CD4-positive, alpha-beta T cell (primary cell): ENCODE measurements at places on chromosomes 12 and 14. TPM values are rescaled to one million over a fixed set of nuclear protein-coding genes. Genes with fewer than 3 reads are reported as not detected.

GRCh38 chr12:112167031-112167461 is 41.7 kb downstream of the TRAFD1 start:
- no peak for DNase-seq

The ARG2 gene
- 3.7 TPM for total RNA-seq

DNA sequence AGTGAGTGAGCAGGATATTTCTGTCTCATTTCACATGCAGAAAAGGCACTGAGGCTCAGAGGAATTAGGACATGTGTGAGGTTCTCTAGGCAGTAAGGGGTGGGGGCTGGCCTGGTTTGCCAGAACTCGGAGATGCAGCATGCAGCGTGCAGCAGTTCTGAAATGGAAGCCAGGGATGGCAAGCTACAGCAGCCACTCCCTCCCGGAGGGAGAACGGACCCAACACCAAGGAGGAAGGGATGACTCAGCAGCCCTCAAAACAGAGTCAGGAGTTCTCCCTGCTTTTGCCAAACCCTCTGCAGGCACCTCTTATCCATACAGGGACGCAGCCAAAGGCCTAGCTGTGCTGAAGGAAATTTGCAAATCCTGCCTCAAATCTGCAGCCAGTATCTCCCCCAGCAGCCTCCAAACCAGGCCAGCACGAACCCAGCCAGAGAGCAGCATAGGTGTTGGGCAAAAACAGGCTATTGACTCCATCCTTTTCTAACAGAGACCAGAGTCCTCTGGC is 10.3 kb upstream of the SERPINA3 start:
- DNase-seq = no peak

The EFS gene
- total RNA-seq = not detected

- DNase-seq = no peak
Measured at GRCh38 chr14:94115631-94116030, 5.1 kb downstream of the IFI27 start.

The KRT79 gene
- total RNA-seq = not detected

DNA sequence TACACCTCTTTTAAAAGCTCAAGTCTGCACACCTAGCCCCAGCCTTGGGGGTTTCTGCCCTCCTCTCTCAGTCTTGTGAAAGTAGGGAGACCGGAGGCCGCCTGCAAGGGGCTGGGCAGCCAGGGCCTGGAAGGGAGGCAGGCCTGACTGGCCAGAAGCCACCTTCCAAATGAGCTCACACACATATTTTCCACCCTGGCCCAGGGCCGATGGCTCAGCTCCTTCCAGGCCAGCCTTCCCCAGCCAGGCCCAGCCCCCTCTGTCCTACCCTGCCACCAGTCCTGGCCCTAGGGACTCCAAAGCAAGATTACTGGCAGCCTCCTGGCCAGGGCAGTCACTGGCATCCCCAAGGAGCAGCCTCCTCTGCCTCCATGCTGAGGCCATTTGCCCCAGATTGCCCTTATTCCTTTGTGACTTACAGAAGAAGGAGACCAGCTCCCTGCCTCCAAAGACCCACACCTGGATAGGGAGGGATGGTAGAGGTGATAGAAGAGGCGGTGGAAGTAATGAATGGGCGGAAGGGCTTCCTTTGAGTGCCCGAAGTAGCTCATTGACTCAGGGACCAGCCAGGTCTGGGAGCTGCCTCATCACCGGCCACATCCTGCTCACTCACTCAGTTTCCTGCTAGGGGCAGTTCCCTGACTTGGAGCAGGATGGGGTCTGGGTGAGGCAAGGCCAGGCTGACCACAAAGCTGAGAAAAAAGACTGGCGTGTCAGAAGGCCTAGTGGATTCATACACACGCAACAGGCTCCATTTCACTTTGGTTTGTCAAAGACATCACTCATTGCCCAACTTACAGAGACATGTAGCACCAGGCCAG is 14.8 kb downstream of the MMP14 start:
- no peak for DNase-seq

The GPRC5D gene
- not detected for total RNA-seq

- DNase-seq = no peak
Measured at GRCh38 chr12:104667139-104667538, 210.4 kb downstream of the CHST11 start.
